COR-L47 (cell line): ENCODE measurements at places on chromosomes 7 and 10.
A peak's percentile ranks its signal among the peaks of the same experiment; 100 is the strongest.

- no peak for DNase-seq
These were observed 214.5 kb downstream of the AUTS2 start for GRCh38 chr7:69812756-69813155.

DNA sequence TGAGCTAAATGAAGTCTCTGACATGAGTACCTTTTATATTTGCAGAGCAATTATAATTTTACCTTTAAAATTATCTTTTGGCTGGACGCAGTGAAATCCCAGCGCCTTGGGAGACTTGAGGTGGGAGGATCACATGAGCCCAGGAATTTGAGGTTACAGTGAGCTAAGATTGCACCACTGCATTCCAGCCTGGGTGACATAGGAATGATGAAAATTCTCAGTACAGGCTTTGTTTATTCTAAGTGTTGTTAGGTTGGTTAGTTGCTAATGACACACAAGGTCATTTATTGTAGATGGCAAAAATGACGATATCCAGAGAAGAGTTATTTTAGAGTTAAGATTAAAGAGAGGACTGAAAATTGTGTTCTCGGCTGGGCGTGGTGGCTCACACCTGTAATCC is 87.6 kb downstream of the XRCC2 start:
- DNase-seq, result no peak

GRCh38 chr7:50730446-50731400 is 52.0 kb downstream of the GRB10 start:
- no peak for DNase-seq

GRCh38 chr7:23472956-23473843 is 2.9 kb upstream of the IGF2BP3 start:
- DNase-seq, result peak; percentile 52

DNA sequence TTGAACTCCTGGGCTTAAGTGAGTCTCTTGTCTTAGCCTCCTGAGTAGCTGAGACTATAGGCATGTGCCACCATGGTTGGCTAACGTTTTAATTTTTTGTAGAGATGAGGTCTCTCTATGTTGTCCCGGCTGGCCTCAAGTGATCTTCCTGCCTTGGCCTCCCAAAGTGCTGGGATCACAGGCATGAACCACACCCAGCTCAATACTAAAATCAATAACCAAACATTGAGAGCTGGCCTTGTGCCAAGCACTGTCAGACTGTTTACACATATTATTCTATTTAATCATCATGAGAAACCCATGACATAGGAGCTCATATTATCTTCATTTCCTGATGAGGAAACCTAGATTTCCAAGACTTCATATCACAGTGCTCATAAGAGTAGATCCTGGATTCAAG is 251.2 kb downstream of the BAMBI start:
- DNase-seq, result no peak

DNA sequence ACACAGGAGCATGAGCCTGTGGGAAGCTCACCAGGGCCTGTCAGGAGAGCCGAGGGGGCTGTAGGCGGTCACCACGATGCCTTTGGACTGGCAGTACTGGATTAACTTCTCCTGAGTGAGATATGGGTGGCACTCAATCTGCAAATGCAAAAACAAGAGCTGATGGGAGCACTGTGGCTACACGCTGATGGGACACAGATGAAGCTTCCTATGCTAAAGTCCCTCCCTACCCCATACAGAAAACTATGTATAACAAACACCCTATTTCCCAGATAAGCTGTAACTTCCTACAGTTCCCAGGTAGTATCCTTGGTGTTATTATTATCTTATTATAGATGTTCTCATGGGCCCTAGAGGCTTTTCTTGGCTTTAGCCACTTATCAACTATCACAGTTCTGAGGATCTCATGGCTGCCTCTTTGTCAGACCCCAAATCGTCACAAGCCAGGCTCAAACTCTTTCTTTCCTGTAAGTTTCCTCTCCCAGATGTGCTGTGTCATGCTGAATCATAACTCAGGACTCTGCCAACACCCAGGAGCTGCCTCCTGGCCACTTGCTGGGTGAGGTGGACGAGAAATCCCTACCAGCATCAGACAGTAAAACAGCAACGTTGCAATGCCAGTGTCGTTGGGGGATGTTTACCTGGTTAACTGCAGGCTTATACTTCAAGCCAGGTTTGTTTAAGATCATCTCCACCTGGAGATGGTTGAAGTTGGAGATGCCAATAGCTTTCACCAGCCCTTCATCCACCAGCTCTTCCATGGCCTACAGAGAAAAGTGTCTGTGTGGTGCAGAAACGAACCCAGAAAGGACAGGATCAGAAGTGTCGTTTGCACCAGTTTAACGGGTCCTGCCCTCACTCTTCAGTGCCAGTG is 10.3 kb downstream of the AKR1B1 start:
- no peak for DNase-seq

DNA sequence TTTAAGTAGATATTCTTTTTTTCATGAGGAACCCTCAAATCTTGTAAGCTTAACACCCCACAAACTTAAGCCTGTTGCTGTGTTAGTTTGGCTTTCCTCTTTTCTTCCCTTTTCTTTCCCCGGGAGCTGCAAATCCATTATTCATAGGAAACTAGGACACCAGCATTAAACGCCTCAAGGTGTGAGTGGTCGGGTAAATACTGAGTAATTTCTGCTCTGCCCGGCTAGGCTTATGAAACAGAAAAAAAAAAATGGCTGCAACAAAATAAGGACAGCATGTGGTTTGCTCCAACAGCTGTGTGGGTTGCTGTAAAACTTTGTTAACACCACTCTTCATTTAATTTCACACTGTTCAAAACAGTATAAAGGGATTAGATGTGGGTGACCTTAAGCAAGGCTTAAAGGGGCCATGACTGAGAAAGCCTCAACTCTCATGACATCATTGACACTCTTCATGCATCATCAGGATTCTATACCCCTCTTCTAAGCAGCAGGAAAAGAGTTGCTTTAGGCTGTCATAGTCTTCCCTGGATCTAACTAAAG is 104.1 kb downstream of the AOAH start:
- DNase-seq, result no peak

DNA sequence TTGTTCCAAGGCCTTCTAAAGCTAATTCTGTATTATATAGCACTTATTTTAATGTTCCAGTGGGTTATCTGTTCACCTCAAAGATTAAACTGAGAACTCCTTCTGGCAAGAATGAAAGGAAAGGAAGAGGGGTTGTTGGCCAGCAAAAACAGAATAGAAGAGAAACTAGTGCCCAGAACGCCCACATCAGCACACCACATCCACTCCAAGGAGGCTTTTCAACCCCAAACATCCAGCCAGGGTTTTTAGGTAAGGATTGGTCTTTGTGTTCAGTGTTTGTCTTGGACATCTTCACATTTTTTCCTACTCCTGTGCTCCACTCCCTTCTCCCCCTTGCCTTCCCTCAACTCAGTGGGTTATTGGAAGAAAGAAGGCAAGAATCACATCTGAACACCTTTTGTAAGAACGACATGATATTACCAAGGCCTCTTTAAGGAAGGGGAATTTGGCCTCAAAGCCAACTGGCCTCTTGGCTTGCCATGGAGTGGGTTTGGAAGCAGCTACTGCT is 55.8 kb downstream of the BICC1 start:
- DNase-seq, result no peak

DNA sequence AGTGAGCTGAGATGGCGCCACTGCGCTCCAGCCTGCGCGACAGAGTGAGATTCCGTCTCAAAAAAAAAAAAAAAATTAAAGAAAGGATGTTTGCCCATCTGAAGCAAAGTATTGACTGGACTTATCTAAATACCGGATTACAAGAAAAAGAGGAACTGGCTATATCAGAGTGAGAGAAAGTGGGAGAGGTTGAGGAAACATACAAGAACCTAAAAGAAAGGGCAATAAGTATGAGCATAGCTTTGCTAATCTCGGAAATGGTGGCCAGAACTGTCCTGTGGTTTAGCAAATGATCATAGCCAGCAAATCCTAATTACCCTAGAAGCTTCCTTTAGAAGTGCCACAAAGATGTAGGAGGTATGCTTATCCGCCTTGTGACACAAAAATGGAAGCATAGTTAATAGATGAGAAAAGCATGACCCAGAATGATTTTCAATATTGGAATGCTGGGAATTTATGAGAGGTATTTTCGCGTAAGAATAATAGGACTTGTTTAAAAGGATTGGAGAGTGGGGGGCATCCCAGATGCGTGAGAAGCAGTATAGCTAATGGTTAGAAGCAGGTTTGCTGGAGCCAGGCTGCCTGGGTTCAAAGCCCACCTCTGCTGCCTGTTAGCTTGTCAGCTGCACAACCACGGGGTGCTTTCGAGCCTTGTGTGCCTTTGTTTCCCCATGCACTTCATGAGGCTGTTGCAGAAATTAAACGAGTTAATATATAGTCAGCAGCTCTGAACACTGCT is 1.2 kb upstream of the GTPBP4 start:
- DNase-seq, result no peak

DNA sequence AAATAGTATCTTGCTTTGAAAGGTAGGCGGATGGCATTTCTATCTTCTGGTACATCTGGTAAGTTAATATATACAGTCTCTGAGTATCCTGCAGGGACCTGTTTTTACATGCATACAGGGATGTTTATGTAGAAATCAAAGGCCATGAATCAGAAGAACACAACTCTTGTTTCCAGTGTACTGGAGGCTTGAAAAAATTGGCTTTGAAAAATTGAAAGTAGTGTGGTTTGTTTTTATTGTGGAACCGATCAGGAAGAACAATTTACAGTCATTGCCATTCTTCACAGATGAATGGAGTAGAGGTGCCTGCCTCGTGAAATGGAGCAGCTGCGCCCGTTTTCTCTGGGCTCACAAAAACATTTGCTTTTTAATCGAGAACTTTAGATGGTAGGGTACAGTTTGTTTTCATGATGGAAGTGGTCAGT is 54.0 kb upstream of the RPA3 start:
- no peak for DNase-seq
